ENCODE measurements at places on chromosomes 12 and 14. TPM values are rescaled to one million over a fixed set of nuclear protein-coding genes. Genes with fewer than 3 reads are reported as not detected.

GRCh38 chr14:78450669-78451318, 280.6 kb downstream of the NRXN3 start:
- no peak for DNase-seq

MAGOHB gene
- total RNA-seq = 6.8 TPM

SCNN1A gene
- total RNA-seq = 1.9 TPM

- no peak for DNase-seq
Measured at GRCh38 chr14:21231020-21231652, 38.1 kb downstream of the HNRNPC start.

LRP1-AS gene
- total RNA-seq = not detected

DNA sequence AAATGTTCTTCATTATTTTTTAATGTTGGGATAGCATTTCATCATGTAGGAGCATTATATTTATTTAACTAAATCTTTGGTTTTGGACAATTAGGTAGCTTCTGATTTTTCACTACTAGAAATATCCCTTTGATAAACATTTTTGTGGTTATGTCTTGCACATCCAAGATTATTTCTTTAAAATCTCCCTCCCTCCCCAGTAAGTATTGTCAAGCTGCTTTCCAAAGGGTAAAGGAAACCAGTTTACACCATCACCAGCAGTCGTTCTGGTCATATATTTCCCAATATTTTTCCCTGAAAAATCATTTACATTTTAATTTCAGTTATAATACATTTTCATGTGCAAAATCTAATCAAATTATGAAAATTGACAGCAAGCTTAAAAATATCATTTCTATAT, 11.1 kb downstream of the CD69 start:
- DNase-seq = no peak

DNA sequence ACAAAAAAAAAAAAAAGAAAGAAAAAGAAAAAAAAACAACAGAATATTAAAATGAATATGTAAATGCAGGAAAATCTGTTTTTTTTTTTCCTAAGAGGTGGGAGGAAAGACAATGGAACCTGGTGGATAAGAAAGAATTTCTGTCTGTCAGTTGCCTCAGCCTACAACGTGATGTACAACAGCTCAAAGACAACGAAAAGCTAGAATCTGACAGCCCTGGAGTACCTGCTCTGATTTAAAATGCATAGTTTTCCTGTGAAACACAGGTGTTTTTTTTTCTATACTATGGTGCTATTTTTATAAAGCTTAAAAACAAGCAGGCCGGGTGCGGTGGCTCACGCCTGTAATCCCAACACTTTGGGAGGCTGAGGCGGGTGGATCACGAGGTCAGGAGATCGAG, 30.0 kb upstream of the ULK1 start:
- DNase-seq = no peak

- DNase-seq = no peak
Measured at GRCh38 chr12:92403210-92404175, 257.8 kb upstream of the BTG1 start.

GRCh38 chr12:123149501-123150274, 1.2 kb downstream of the PITPNM2 start:
- DNase-seq = no peak

DNA sequence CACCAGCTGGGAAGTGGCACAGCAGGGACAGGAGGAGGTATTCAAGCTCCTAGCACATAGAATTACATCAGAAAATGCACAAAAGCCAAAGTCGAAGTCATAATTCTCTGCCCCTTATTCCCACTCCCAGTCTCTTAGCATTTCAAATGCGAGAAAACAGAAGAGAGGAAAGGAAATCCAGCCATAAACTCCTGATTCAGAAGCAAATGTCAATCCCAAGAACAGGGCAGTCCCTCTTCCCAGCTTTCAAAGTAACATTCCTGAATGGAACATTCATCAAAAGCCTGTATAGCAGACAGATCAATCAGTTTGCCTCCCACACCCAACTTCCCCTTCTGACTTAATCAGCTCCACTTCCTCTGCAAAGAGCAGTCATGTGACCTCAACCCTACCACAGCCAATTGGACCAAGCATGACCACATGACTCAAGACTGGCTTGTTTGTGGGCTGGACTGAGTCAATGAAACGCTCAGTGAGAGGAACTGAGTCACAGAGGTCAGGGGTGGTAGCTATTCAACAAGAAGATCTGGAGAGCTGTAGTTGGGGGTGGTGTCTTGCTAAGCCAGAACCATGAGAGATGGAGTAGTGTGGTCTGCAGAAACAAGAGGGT, 41.4 kb upstream of the TUNAR start:
- DNase-seq = no peak

GRCh38 chr14:30295980-30296379, 263.0 kb upstream of the G2E3 start:
- no peak for DNase-seq

TGM1 gene
- total RNA-seq = 49.7 TPM

- DNase-seq = no peak
Measured at GRCh38 chr12:78060186-78060585, 229.5 kb downstream of the NAV3 start.

NPFF gene
- total RNA-seq = not detected

GRCh38 chr12:127621366-127621765, 645.6 kb upstream of the TMEM132C start:
- DNase-seq = no peak

YAF2 gene
- total RNA-seq = 23.8 TPM

- no peak for DNase-seq
Measured at GRCh38 chr12:11987901-11988300, 82.8 kb upstream of the BCL2L14 start.

DNA sequence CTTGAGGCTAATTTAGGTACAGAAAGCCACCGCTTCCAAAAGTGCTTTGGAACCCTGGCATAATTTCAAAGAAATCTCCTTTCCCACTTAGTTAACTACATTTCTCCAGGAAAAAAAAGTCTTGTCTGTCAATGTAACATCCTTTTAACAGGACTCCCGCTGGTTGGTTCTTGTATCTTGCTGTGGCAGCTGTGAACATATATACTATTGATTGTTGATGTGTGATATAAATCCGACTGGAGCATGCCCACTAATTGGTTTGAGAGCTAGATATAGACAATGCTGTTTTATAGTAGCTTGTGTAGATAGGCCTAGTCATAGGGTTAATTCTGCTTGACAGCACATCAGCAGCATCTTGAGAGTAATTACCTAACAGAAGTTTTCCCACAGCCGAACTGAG, 89.6 kb downstream of the MSRB3 start:
- DNase-seq = no peak

DNA sequence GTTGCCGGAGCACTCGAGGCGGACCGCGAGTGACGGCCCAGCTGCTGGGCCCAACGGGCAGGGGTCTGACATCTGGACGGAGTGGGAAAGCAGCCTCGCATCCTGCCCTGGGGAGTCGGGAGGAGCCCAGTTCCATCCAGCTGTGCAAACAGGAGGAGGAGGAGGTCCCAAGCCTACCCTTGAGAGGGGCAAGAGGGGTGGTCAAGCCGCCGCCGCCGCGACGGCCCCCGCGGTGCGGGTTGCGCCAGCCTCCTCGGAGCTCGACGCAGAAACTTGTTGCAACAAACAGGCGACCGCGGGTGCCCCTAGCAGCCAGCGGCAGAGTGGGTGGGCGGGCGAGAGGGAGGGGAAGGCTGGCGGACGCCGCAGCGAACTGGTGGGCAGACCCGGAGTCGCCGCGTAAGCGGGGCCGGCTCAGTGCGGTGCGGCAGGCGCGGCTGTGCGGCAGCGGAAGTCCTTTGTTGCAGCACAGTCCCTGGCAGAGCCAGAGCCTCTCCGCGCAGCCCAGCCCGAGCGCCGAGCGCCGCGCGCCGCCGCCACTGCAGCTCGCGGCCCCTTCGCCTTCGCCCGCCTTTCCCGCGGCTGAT, at the start of gene ZBTB1:
Gene ZBTB1, plus strand, starts transcription at position 461 of the 587 bp plus-strand sequence. CDS start 16,735 bp downstream, outside the sequence.
- DNase-seq = peak; percentile 35

TRIP11 gene
- total RNA-seq = 43.6 TPM

All from omental fat pad (tissue), 4 donors.